Amygdala (tissue), 56 donors: ENCODE measurements at places on chromosomes 5 and 9.

- DNase-seq: no peak
Observed at GRCh38 chr5:31251032-31251431, 57.5 kb downstream of the CDH6 start.

GRCh38 chr5:5289537-5289936, 132.9 kb upstream of the ICE1 start:
- DNase-seq: no peak

- no peak for DNase-seq
Observed at GRCh38 chr5:17895288-17896033, 261.2 kb downstream of the TAF11L14 start.

DNA sequence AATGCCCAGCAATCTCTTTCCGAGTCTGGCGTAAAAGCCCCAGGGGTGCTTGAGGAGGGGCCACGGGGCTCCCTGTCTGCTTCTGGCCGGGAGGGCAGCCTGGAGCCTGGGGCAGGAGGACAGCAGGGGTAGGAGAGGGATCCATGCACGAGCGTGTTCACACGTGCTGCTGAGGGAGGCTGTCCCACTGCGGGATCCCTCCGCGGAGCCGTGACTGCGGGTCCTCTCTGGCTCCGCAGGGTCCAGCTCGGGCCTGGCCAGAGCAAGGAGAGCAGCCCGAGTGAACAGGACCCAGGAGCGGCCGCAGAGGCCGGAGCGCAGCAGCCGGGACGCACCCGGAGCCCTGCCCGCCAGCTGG, 78.4 kb downstream of the ZNF354C start:
- DNase-seq: no peak

DNA sequence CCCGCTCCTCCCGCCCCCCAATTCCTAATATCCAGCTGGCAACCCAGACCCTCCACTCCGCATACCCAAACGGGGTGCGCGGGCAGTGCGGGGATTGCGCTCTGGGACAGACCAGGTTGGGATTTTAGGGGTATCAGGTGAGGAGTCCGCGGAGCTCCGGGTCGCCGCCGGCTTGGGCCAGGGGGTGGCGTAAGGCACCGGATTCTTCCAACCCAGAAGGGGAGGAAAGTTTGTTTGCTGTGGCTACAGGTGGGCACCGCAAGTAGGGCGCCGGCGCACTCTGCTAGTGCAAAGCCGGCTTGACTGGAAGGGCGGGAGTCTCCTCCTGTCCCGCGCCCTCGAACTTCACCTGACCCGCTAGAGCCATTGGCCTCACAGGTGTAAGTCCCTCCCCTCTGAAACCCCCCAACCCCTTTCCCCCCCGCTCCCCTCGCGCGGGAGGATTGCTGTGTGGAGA, 709 bp downstream of the IQGAP2 start:
- no peak for DNase-seq

DNA sequence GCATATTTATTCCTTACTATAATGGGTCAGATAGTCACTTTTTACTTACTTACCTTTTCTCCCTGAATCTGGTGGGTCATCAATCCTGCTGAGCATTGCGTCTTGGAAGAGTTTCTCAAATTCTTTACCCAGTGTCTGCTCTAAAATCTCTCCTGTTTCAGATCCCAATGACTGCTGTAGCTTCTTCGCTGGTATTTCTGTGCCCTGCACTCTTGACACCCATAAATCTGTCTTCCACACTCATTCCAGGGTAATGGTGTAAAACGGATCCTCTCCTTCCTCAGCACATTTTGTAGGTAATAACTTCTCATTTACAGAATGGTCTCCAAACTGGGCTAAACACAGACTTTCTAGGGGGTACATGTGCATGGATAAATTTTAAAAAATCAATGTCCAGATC, 407.4 kb downstream of the DMAC1 start:
- no peak for DNase-seq

DNA sequence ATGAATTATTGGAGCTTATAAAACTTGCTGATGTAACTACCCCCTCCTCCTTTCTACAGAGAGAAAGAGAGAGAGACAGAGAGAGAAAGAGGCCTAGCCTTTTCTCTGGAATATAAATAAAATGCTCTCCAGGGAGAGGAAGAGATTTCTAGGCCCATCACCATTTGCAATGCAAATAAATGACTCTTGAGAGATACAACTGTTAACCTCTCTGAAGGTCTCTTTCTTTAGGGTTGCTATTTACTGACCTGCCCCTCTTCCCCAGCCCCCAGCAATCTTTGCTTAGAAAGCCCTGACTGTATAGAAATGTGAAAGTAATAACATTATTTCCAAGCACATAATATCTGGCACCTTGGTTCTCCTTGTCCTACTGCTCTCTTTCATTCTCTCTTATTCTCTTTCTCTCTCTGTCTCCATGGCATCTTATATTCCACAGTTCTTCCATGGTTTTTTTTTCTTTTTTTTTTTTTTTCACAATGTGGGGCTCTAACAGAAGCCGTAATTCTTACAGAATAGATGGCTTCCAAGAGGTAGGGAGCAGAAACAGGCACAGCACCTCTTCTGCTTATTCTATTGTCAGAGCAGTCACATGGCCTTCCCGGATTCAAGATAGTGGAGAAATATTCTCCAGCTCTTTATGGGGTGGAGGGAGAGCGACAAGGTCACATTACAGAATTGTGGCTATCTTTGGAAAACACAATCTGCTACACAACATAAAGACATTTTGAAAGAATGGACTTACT, 1087.9 kb upstream of the NUDT12 start:
- no peak for DNase-seq

GRCh38 chr9:114777821-114778609, 27.8 kb downstream of the TNFSF15 start:
- no peak for DNase-seq

- DNase-seq: no peak
Observed at GRCh38 chr5:134582941-134583340, 49.7 kb downstream of the SAR1B start.

DNA sequence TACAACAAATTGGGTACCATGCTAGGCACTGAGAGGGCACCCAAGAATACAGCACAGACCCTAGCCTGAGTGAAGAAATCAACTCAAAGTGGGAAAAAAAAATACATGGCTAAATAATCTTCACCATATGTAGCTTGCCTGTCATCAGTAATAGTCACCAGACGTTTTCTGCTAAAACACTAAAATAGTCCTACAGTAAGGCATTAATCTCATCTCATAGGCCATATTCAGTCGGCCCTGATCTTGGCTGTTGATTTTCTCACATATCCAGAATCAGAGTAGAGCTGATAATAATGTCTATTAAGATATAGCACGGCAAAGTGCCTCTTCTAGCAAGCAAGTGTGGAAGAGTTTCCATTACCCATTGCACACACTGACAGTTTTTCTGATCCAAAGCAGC, 322.1 kb upstream of the SLC30A5 start:
- DNase-seq: no peak

- DNase-seq: no peak
Observed at GRCh38 chr5:178143901-178144300, 9.8 kb downstream of the NHP2 start.

GRCh38 chr5:132296412-132297016, 2.3 kb downstream of the SLC22A4 start:
- DNase-seq: no peak
